Renal pelvis (tissue), 12 donors: ENCODE measurements at places on chromosomes 3 and 15. TPM values are rescaled to one million over a fixed set of nuclear protein-coding genes. Genes with fewer than 3 reads are reported as not detected.
A peak's percentile ranks its signal among the peaks of the same experiment; 100 is the strongest.

Gene CISH
- 30.8 TPM for polyA plus RNA-seq

Gene CMTM7
- polyA plus RNA-seq = 49.1 TPM

Gene TTC21A
- polyA plus RNA-seq = 9.5 TPM

Gene GPR156
- 2.9 TPM for polyA plus RNA-seq

- no peak for DNase-seq
Observed at GRCh38 chr3:159914426-159914825, 74.2 kb upstream of the IL12A start.

DNA sequence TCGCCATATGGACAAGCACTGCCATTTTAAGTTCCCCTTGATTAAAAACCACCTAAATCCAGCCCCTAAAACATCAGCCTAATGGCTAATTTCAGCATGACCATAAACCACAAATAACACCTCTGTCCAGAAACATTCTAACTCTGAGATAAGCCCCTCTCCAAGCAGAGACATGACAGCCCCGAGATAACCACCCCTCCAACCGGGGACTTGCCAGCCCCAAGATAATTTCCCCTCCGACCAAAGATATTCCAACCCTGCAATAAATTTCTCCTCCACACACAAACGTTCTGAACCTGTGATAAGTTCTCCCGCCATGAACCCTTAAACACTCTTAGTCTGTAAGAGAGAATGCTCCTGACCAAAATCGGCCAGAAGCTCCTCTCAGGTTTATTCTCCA is 586.8 kb downstream of the EDEM1 start:
- no peak for DNase-seq

- no peak for DNase-seq
Observed at GRCh38 chr3:106529738-106530137, 660.9 kb upstream of the CBLB start.

DNA sequence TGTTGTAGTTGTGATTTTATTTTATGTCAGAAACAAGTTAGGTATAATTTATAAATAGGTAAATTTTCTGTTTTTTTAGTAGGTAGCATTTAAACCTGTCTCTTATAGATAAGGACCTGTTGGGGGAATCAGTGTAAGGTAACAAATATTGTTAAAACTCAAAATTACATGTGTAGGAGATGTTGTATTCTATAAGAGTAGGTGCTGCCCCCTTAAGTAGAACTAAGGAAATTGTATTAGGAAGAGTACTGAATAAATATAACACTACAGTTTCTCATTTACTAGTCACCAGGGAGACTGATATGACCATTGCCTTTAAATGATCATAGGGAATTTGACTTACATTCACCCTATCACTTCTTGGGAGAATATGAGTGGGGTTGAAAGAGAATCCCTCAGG is 31.2 kb downstream of the SLC25A36 start:
- no peak for DNase-seq

DNA sequence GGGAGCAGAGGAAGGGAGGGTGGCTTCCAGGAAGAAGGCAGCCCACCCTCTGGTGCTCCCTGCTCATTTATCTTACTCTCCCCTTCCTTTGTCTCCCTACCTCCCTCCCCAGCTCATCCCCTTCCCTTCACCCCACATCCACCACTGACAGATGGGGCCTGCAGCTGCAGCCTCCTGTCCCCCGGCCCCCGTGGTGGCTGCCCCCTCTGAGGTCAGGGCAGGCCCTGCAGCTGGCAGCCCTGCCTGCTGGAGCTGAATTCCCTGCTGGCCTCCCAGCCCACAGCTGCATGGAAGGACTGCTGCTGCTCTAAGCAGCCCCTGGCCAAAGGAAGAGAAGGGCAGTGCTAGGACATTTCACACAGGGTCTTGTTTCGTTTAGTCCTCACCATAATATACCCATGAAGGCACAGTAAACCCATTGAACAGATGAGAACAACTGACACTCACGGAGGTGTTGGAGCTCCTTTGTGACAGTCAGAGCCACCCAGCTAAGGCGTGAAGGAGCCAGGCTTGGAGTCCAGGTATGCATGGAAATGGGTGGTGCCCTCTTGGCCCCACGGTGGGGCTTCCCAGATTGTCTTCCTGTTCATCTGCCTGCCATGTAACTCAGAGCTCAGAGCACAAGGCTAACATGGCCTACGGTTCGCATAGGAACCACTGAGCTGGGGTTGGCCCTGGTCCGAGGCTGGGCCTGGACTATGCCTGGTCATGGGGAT is 121.7 kb upstream of the PRR20G start:
- DNase-seq = no peak

- DNase-seq = no peak
Observed at GRCh38 chr3:106088899-106089298, 220.1 kb upstream of the CBLB start.

GRCh38 chr3:157073810-157074209 is 86.1 kb downstream of the CCNL1 start:
- DNase-seq = no peak

GRCh38 chr3:196867155-196867506 is 589 bp upstream of the SENP5 start:
- DNase-seq = no peak

GRCh38 chr3:126446791-126447190 is 28.9 kb downstream of the ZXDC start:
- no peak for DNase-seq

GRCh38 chr3:21936207-21936606 is 185.2 kb upstream of the ZNF385D start:
- no peak for DNase-seq

GRCh38 chr15:26790118-26790517 is 17.3 kb upstream of the GABRB3 start:
- no peak for DNase-seq

- DNase-seq = no peak
Observed at GRCh38 chr3:13866041-13866965, 13.6 kb downstream of the WNT7A start.

DNA sequence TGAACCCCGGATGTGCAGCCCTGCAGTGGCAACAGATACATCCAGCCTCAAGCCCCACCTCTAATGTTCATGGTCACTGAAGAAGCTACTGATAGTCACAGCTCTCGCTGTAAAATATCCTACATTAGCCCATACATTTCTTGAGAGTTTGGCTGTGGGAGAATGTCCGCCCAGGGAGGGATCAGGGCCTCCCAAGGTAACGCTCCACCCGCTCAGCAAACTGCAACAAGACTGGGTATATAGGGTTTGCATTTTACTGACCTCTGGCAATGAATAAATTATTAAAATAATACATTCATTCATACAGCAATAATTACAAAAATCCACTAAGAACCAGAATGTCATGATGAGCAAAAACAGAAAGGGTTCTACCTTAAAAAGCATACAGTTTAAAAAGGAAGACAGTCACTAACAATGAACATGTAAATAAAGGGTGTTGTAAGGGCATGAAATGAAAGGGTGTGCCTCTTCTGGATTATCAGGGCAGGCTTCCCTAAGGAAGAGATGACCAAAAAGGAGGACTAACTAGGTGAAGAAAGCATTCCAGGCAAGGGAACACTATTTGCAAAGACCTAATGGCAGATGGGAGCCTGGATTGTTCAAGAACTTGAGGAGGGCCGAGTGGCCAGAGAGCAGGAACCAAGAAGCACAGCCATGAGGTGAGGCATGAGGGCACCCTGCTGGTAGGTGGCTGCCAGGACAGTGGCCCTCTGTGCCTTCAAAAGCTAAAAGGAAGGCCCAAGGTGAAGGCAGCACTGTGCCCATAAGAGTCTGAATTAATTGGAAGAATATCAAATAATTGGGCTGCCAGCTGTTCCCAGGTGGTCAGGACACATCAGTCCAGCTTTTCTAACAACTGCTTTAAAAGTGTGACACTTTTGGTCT is 28.1 kb upstream of the CTDSPL start:
- DNase-seq = no peak

GRCh38 chr15:60626669-60627068 is 147.7 kb upstream of the ICE2 start:
- DNase-seq = no peak

GRCh38 chr3:43289401-43289800 is 3.1 kb downstream of the SNRK start:
- no peak for DNase-seq

GRCh38 chr3:131361464-131362421 is 19.8 kb upstream of the NUDT16 start:
- peak; percentile 48 for DNase-seq

- DNase-seq = no peak
Observed at GRCh38 chr3:194836661-194837060, 151.0 kb downstream of the FAM43A start.

DNA sequence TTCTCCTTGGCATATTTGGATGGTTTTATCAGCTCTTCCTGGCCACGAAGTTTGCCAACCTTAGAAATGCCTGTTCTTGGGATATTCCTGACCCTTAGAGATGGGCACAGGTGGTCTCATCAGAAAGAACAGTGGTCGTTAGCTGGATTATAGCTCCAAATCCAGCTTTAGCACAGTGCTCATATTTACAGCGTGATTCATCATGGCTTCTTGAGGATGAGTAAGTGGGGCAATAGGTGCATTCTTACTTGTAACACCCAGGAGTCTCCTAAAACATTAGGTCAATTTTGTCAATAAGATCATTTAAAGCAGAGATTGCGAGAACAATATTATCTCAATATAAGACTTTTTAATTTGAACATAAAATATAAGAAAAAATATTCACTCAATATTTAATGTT is 191.9 kb downstream of the GABRB3 start:
- DNase-seq = no peak

GRCh38 chr3:153242896-153243295 is 80.9 kb downstream of the RAP2B start:
- no peak for DNase-seq

GRCh38 chr15:63597821-63598220 is 634 bp downstream of the FBXL22 start:
- DNase-seq = no peak

GRCh38 chr15:74967670-74968069 is 11.1 kb upstream of the RPP25 start:
- DNase-seq = no peak

DNA sequence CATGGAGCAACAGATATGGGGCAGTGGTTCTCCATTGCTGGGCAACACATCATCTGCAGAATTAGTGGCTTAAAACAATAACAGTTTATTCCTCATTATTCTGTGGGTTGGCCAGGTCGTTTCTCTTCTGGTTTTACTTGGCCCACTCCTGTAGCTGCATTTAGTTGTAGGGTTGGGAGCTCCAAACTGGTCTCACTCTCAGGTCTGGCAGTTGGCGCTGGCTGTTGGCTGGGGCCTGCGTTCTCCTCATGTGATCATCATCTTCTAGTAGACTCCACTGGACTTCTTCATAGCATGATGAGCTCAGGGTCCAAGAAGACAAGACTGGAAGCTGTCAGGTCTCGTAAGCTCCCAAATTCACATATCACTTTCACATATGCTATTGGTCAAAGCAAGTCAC is 91.9 kb downstream of the EPHB1 start:
- DNase-seq = no peak

GRCh38 chr3:165056510-165056909 is 21.8 kb downstream of the SI start:
- DNase-seq = no peak

DNA sequence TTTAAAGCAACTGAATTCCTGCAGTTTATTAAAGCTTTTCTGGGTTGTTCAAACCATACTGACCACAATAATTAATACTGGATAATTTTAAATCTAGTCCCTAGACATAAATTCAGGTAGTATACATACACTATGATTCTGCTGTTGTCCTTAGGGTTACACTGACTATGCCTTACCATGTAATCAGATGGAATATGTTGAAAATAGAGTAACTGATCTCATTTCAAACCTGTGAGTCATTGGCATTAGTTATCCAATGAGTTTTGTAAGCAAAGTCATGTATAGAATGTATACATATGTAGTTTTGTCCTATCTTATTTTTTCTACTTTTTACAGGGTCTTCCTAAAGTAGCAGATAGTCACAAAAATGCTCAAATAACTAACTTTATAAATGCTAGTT is 517.1 kb upstream of the CCDC54 start:
- no peak for DNase-seq

DNA sequence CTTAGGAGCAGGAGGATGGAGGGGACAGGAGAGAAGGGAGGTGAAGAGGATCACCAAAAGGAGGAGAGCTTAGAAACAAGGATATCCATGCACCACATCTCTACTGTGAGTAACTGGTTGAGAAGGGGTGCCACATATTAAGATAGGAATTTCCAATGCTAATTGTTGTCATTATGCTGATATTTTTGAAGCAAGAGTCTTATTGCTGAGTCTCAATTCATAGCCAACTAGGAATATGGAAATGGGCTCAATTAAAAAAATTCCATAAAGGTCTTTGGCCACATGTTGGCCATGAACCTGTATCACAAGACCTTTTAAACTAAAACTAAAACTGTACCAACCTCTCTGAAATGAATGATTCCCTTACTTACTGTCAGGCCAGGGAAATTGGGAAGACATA is 642.6 kb downstream of the MAGI1 start:
- DNase-seq = no peak

- DNase-seq = no peak
Observed at GRCh38 chr3:130529486-130530215, 12.7 kb downstream of the COL6A6 start.

DNA sequence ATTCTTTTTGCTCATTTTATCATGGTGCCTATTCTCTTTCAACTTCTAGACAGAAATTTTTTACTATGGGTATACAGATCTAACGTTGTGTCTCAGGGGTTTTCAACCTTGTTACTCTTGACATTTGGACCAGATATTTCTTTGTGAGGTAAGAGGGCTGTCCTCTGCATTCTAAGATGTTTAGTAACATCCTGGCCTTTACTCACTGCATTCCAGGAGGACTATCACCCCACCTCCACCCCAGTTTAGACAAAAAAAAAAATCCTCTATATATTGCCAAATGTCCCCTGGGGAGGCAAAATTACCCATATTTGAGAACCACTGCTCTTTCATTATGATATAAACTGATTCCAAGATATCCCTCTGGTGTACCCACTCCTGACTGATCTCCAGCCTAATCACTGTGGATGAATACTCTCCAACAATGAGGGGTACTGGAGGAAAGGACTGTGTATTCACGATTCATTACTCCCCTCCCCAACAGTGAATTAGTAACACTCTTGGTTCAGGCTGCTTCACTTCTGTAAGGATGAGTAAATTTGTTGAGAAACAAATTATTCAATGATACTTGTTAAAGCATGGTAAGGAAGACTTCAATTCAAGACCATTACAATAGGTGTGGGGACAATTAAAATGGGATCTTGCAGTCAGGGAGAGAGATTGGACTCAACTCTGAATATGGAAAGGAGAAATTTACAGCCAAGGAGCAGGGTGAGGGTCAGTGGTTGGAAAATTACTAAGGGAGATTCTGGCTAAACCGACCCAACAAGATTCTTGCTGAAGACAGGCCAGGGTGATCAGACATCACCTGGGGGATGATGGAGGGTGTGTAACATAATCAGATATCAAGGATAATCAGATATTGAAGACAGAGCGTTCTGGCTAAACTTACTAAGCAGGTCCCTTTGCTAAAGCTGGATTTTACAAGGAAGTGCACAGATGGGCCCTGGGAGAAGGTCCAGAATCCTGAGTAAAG is 123.8 kb upstream of the DAZL start:
- no peak for DNase-seq

- no peak for DNase-seq
Observed at GRCh38 chr3:14721126-14721864, 46.4 kb downstream of the C3orf20 start.

GRCh38 chr15:48946074-48946839 is 17.5 kb downstream of the SHC4 start:
- no peak for DNase-seq
